CD4-positive, alpha-beta T cell treated with Interleukin-17A for 1 hour (primary cell): ENCODE measurements at places on chromosomes 3 and 15.

DNA sequence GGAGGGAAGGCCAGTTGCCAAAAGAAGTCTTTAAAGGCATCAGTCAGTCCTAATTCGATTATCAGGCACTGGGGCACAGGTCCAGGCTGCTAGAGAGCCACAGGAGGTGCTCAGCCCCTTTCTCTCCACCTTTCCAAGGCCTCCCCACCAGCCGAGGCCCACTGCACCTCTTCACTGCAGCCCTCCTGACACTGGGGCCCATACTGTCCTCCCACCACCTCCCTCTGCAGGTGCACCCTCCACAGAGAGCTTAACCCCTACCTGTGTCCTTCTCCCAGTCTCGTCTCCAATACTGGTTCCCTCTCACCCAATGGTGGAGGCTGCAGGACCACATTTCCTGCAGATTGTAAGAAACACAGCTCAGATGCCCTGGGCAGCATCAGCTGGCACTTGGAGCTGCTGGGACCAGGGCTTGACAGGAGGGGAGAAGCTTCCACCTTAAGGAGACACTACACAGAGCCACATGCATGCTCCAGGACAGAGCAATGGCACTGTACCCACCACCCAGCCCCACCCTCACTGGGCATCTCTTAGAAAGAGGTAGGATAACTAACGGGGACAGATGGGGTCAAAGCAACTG lies 81.6 kb upstream of the PRR20G start:
- no peak for DNase-seq

DNA sequence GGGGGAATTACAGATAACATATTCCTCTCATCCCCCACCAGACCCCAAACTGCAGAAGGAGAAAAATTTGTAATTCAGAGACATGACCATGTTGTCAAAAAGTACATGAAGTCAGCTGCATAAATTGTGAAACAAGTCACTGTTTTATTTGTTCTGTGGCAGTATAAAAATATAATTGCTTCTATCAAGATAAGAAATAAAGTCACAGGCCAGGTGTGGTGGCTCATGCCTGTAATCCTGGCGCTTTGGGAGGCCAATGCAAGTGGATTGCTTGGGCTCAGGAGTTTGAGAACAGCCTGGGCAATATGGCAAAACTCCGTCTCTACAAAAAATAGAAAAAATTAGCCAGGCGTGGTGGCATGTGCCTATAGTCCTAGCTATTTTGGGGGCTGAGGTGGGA lies 87.7 kb upstream of the DPH6 start:
- no peak for DNase-seq

GRCh38 chr3:149160754-149161300 lies 31.4 kb downstream of the HPS3 start:
- DNase-seq = no peak

DNA sequence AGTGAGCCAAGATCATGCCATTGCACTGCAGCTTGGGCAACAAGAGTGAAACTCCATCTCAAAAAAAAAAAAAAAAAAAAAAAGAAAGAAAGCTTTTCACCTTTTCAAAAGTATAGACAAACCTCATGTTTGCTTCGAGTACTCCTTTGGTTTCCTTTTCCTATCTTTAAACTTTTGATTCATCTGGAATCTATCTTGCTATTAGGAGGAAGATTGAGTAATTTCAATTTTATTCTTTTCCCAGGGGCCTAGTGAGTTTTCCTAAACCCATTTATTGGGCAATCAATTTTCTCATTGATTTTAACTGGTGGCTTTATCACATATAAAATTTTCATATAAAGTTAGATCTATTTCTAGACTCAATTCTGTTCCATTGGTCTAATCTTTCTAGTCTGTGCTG lies 190.5 kb upstream of the VEPH1 start:
- DNase-seq = no peak

GRCh38 chr3:126907557-126907956 lies 75.4 kb upstream of the PLXNA1 start:
- no peak for DNase-seq

GRCh38 chr3:99356696-99357095 lies 281.7 kb upstream of the COL8A1 start:
- DNase-seq = no peak

DNA sequence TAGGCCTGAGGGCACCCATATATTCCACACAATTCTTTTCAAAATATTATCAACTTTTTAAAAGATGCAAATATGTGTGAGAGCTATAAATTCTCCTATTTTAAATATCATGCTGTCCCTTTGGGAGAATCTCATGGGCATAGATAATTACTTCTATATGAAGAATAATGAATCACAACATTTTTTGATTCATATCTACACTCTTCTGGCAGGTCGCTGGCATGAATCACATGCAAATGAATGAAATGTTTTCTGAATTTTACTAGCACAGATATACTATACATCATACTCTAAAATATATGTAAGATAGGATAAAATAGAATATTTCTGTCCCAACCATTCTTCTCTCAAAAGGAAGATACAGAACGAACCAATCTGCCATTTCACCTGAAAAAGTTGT lies 277.7 kb upstream of the KCNH8 start:
- no peak for DNase-seq

- DNase-seq = no peak
Measured at GRCh38 chr15:60347480-60348049, 50.2 kb downstream of the ANXA2 start.

DNA sequence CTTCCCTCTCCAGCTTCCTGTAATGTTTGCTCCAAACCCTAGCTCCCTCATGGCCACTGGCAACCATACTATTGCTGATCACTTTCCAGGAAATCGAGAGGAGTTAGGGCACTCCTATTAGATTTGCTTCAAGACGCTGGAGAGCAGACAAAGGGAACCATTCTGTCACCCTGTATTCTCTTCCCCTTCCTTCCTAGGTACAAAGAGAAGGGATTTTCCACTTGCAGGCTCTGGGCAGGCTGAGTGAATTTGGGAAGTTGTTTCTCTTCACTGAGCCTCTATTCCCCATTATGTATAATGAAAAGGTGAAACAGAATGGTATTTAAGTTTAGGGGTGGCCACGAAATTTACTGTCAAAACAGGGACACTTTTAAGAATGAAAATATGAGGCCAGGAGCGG lies 99.4 kb upstream of the LPP start:
- DNase-seq = no peak

DNA sequence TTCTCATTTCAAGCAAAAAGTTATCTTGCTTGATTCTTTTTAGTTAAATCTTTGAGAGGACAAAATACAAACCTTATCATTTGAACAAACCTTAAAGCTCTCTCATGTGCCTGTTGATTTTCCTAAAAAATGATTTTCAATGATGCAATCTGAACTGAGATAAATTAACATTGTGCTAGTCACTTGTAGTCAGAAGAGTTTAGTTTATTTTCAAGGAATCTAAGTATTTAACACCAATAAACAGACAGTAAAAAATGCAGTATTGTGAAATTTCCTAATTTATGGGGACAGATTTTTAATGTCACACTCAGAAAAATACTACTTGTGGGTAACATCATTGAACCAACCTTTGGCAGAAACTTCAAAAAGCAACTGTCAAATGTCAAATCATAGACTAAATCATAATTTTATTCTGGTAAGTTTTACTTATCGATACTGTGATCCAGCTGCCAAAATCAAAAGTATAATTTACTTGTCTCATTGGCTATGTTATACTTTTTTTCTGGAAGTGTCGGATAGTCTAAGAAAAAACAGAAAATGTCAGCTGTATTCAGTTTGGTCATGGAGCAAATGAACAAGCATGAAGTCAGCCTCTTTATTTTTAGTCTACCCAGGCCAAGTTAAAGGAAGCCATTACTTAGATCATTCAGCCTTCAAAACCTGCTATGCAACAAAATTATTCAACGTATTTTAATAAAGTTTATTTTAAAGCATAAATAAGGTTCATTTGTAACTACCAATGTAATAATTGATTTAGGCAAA lies 52.4 kb upstream of the FNDC3B start:
- no peak for DNase-seq

DNA sequence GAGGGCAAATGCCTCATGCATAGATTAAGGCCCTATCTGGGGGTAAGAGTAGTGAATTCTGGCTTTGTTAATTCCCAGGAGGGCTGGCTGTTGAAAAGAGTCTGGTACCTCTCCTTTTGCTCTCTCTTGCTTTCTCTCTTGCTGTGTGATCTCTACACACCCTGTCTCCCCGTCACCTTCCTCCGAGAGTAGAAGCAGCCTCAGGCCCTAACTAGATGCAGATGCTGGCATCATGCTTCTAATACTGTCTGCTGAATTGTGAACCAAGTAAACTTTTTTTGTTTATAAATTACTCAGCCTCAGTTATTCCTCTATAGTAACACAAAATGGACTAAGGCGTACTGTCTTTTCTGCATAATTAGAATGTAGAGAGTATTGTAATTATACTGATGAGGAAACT lies 908.1 kb downstream of the DIPK2A start:
- no peak for DNase-seq

DNA sequence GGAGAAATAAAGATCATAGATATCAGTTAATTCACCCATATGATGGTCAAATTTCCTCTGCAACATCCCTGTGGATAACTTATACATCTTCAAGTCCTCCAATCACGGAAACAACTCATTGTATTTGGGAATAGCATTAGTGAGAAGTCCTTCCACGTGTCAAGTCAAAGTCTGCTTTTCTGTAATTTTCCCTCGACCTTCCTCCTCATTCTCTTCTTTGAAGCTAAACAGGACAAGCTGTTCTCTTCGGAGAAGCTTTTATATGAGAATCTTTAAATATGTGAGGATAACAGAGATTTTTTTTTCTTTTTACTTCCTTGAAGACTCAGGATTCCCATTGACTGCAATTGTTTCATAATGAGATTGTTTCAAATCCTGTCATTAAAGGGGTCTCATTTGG lies 230.4 kb downstream of the ZPLD1 start:
- no peak for DNase-seq

- DNase-seq = no peak
Measured at GRCh38 chr3:25831578-25831977, 41.7 kb downstream of the OXSM start.

DNA sequence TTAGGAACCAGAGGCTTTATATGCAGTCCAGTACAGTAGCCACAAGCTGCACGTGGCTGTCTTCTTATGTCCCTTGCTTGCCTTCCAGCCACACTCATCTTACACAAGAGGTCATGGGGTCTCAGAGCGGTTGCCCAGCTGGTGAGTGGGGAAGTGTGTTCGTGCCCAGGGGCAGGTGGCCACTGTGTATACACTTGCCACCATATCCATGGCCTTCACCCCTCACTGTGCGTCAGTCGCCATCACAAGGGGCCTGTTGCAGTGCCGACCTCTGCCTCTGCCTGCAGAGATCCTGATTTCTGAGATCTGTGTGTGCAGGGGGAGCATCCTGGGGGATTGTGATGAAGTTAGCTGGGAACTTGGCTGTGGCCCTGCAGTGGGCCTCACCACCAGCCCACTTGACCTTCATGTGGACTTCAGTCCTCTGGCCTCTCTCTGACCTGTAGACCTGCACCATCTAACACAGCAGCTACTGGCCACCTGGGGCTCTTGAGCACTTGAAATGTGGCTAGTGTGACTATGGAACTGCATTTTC lies 43.1 kb upstream of the SACM1L start:
- DNase-seq = no peak

DNA sequence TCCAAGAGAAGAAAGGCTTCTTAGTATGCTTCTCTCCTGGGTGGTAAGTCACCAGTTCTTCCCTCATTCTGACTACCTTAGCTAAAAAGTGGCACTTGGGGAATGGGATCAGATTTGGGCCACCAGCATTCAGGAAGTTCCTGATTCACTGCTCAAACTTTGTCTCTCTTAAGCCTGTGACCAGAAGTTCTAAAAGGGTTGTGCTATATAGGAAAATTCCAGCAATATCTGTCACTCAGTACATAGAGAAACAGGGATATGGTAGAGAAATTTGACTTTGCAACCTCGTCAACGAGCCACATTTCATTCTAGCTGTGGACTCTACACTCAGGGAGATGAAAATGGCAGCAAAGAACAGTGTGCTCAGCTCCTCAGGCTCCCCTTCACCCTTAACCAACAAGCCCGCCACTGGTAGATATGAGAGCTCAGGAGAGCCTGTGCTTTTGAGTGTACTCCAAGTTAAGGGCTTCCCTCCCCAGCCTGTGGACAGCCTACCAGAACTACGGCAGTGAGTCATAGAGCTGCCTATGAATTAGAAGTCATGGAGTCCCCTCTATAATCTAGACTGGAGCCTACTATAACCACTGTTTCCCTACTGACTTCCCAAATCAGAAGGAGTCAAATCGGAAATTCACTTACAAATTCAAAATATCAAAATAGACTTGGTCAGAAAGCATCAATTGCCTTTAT lies 52.6 kb upstream of the MYO5C start:
- DNase-seq = no peak

- no peak for DNase-seq
Measured at GRCh38 chr3:13706451-13706850, 157.5 kb downstream of the FBLN2 start.

- no peak for DNase-seq
Measured at GRCh38 chr3:41267975-41268640, 68.8 kb downstream of the CTNNB1 start.

DNA sequence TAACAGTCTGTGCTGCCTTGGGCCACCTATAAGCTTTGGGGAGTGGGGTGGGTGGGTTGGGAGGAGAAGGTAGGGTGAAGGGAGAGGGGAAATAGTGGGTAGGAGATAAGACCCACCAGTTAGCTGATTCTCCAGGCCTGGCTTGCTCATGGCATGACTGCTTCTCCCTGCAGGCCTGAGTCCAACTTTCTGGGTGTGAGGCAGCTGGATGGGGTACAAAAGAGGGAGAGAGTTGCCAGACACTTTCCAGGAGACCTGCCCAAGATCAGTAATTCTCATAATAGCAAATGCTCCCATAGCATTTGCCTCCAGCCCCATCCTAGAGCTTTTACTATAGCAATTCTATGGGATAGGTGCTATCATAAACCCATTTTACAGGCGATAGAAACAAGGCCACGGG lies 7.7 kb downstream of the CGNL1 start:
- no peak for DNase-seq

- DNase-seq = no peak
Measured at GRCh38 chr3:119205209-119205608, 31.8 kb downstream of the UPK1B start.

GRCh38 chr3:195699388-195699771 lies 21.4 kb upstream of the MUC20 start:
- DNase-seq = no peak

DNA sequence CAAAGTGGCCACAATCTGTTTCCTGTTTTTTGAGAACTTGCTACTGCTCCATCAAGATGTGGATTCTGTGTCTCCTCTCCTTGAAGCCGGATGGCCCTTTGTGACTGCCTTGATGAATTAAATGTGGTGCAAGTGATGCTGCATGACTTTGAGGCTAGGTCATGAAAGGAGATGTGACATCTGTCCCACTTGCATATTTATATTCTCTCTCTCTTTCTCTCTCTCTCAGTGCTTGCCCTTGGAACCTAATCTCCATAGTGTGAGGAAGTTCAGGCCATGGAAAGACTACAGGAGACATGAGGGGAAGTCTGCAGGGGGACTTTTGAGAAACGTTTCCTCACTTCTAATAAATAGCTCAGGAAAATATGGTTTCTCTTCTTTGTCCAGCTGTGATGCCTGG lies 50.0 kb upstream of the ADPGK start:
- DNase-seq = no peak
